ENCODE measurements at places on chromosomes 16 and 17.

- H3K27me3 ChIP-seq = no peaks in the 10 kb centered on the region
- no peak overlapping the region for H3K4me3 ChIP-seq
- DNase-seq = no peak
- H3K27ac ChIP-seq = no peak overlapping the region
Observed at GRCh38 chr17:72884066-72884465, 208.4 kb downstream of the SLC39A11 start.

- no peak overlapping the region for H3K4me3 ChIP-seq
- no peak for DNase-seq
- no peak overlapping the region for H3K27ac ChIP-seq
- H3K4me1 ChIP-seq = peaks cover 4% of the 10 kb centered on the region
- peaks cover 8% of the 10 kb centered on the region for H3K36me3 ChIP-seq
- H3K27me3 ChIP-seq = no peaks in the 10 kb centered on the region
Observed at GRCh38 chr16:12197812-12198211, 221.3 kb downstream of the SNX29 start.

- DNase-seq = peak; percentile 33
- peaks cover 52% of the 10 kb centered on the region for H3K36me3 ChIP-seq
- peak overlapping the region; percentile 90 for H3K27ac ChIP-seq
Observed at GRCh38 chr16:68289621-68290329, 21.0 kb downstream of the SLC7A6OS start.

GRCh38 chr16:77556201-77556873 lies 121.5 kb upstream of the ADAMTS18 start:
- H3K36me3 ChIP-seq = no peaks in the 10 kb centered on the region
- no peak for DNase-seq
- H3K27ac ChIP-seq = no peak overlapping the region
- no peak overlapping the region for H3K4me3 ChIP-seq

DNA sequence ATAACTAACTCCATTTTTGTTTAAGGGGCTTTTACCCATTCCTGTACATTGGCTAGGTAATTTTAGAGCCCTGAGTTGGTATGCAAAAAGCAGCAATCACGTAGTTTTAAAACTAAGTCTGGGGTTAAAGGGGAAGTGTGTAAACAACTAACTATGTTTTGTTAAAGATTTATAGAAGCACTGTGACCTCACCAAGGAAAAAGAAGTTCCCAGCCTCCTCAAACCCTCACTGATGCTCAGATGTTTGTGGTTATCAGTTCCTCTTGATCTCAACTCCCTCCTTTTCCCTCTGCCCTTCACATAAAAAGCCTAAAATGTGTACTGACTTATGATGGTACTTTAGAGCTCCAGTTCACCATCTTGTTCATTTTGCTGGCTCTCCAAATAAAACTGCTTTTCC lies 119.9 kb upstream of the IRX6 start:
- peaks cover 4% of the 10 kb centered on the region for H3K4me1 ChIP-seq
- no peaks in the 10 kb centered on the region for H3K27me3 ChIP-seq
- no peak overlapping the region for H3K27ac ChIP-seq
- no peak overlapping the region for H3K4me3 ChIP-seq

DNA sequence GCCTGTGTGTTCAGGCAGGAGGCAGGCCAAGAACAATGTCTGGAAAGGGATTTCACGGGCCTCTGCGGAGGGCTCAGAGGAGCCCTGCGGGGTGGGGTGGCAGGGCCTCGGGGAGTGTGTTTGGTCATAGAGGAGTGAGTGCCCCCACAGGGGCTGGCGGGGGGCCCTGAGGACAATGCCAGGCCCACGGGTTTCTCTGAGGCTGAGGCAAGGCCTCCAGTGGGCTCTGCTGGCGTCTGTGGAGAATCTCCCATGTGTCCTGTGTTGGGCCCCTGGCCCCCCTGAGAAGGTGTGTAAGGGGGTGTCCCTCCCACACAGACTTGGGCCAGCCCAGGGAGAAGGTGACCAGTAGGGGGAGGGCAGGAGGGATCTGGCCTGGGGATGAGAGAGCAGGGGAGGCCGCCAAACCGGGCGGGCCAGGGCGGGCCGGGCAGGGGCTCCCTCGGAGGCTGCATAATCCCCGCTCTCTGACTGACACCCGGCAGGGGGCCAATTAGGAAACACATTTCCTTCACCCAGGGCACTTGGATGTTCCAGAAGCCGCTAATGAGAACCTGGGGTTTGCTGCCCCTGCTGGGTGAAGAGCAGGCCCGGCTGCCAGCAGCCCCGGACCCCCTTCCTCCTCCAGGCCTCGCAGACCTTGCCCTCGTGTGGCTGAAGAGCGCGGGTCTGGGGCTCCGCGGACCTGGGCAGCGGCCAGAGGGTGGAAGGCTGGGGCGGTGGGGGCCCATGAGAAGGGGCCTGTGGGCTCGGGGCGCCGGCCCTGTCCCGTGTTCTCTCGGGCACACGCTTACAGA lies 204.2 kb downstream of the NTN1 start:
- no peak for DNase-seq
- peaks cover 12% of the 10 kb centered on the region for H3K27me3 ChIP-seq
- H3K4me1 ChIP-seq = no peaks in the 10 kb centered on the region

DNA sequence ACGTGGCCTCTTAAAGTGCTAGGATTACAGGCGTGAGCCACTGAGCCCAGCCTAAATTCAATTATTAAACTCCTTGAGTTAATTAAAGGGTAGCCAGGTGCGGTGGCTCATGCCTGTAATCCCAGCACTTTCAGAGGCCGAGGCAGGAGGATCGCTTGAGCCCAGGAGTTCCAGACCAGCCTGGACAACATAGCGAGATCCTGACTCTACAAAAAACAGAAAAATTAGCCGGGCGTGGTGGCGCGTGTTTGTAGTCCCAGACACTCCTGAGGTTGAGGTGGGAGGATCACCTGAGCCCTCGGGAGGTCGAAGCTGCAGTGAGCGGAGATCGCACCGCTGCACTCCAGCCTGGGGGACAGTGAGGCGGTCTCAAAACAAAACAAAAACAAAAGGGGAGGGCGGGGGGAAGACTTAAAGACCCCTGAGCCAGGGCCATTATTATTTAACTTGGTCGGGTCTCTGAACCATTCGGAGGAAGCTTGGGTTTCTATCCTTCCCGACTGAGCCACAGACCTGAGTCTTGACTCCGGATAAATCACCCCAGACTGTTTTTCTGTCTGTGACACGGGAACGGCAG lies 19.5 kb downstream of the BCL7C start:
- peaks cover 34% of the 10 kb centered on the region for H3K4me1 ChIP-seq
- no peaks in the 10 kb centered on the region for H3K27me3 ChIP-seq
- DNase-seq = no peak
- peaks cover 42% of the 10 kb centered on the region for H3K36me3 ChIP-seq
- peak overlapping the region; percentile 98 for H3K4me3 ChIP-seq

DNA sequence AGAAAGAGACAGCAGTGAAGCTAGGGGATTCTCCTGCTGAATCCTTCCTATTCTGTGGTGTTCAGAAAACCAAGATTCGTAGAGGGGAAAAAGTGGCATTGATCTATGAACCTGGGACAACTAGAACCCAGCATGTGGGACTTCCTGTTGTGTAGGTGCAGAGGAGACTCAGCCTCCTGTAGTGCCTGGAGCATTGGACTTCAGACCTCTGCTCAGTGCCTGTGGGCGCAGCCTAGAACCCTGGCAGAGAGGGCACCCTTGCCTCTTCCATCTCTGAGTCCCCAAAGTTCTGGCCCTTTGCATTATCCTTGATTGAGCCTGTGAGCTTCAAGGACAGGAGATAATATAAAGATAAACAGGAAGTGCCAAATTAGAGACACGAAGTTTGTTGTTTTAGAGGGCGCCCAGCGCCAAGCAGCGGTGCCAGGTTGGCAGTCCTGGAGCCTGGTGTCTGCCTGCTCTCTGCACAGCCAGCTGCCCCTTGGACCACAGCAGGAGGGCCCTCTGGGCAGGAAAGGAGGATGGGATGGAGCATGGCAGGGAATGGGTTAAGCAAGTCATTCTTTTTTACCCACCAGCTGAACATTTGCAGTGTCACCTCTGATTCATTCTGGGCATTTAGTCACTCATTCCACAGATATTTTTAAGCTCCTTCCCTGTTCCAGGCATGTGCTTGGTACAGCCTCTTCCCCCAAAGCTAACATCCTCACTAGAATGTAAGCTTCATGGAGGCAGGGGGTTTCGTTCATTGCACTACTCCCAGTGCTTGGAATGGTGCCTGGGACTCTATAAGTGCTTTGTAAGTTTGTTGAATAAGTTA lies 11.9 kb upstream of the SP6 start:
- H3K4me1 ChIP-seq = no peaks in the 10 kb centered on the region
- peaks cover 64% of the 10 kb centered on the region for H3K27me3 ChIP-seq
- peaks cover 6% of the 10 kb centered on the region for H3K36me3 ChIP-seq
- no peak overlapping the region for H3K27ac ChIP-seq

GRCh38 chr17:80998748-80999535 lies 7.3 kb downstream of the CHMP6 start:
- peaks cover 6% of the 10 kb centered on the region for H3K27me3 ChIP-seq
- no peak overlapping the region for H3K27ac ChIP-seq
- H3K36me3 ChIP-seq = peaks cover 24% of the 10 kb centered on the region
- H3K4me1 ChIP-seq = peaks cover 10% of the 10 kb centered on the region
- DNase-seq = no peak

DNA sequence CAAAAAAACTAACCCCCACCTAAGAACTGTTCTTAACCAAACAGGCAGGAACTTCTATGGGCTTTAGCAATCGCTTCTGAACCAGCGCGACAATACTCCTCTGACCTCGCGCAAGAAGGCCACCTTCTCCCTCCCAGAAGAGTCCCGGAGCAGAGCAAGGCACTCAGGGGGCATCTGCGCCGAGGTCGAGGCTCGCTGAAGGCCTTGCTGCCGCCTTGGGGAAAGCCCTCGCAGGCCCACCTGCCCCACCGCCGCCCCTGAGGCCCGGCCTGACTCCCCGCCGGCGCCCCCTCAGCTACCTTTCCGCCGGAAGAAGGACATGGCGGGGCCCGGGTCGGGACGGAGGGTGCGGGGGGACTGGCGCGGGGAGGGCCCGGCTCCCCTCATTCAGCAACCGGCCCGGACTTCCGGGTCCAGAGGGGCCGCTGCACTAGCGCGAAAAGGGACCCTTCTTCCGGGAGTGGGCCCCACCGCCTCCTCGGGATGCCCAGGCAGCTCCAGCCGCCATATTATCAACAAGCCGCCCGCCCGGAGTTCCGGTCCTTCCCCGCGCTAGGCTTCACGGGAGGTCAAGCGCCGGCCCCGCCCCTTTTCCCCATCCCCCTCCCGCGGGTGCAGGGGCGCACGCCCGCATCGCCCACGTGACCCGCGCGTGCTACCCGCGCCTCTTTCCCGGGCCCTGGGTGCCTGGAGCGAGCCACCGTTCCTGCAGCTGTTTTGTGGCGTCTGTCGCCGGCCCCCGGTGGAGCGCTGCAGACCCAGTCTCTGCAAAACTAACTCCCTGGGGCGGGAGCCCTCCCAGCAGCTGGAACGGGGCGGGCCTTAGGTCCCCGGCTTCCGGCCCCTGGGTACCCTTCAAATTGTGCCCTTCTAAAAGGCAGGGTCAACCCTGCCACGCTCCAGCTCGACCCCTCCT lies at the start of gene AKAP10:
Gene AKAP10, minus strand, starts transcription at position 536 of the 916 bp plus-strand sequence. Its CDS starts 149 bp downstream, at position 387.
- peak within 1 kb of the TSS; percentile 96 for H3K4me3 ChIP-seq
- peak; percentile 90 for DNase-seq
- peaks cover 16% of the 10 kb centered on the region for H3K36me3 ChIP-seq
- no peaks in the 10 kb centered on the region for H3K27me3 ChIP-seq
- peak within 1 kb of the TSS; percentile 97 for H3K27ac ChIP-seq
- H3K4me1 ChIP-seq = peaks cover 30% of the 10 kb centered on the region

DNA sequence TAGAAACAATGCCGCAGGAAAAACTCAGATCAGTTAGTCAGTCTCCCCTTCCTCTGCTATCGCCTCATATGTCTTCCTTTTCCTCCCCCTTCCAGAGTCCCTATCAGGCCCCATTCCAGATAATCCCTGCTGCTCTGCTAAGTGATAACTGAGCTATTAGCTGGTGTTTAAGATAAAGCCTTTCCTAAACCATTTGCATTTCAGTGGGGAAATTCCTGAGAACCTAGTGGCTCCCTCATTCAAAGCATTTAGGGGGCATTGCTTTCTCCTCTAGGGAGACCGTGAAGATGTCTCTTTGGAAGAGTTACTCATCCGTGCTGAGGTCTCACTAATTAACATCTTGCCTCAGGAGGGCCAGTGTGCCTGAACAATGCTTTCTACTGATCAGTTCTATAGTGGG lies 401.6 kb downstream of the NPIPA7 start:
- no peak overlapping the region for H3K4me3 ChIP-seq
- H3K27me3 ChIP-seq = peaks cover 21% of the 10 kb centered on the region
- H3K36me3 ChIP-seq = no peaks in the 10 kb centered on the region

DNA sequence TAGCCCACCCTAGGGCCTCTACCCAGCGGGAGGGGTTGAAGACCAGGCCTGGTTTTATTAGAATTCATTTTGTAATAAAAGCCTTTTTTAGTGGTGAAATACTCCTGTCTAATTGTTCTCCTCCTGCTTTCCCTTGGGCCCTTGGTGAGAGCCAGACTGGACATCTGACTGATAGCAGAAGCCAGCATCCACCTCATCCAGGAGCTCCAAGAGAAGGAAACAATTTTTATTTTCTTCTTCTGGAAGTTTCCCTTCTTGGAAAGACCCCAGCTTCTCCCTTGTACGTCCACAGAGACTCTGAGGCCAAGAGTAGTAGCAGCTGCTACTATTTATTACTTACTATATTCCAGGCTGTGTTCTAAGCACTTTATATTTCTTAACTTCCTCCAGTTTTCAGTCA lies 4.0 kb upstream of the PHKG2 start:
- H3K27ac ChIP-seq = no peak overlapping the region
- H3K36me3 ChIP-seq = peaks cover 24% of the 10 kb centered on the region
- H3K4me1 ChIP-seq = peaks cover 20% of the 10 kb centered on the region
- no peak overlapping the region for H3K4me3 ChIP-seq
- no peak for DNase-seq

DNA sequence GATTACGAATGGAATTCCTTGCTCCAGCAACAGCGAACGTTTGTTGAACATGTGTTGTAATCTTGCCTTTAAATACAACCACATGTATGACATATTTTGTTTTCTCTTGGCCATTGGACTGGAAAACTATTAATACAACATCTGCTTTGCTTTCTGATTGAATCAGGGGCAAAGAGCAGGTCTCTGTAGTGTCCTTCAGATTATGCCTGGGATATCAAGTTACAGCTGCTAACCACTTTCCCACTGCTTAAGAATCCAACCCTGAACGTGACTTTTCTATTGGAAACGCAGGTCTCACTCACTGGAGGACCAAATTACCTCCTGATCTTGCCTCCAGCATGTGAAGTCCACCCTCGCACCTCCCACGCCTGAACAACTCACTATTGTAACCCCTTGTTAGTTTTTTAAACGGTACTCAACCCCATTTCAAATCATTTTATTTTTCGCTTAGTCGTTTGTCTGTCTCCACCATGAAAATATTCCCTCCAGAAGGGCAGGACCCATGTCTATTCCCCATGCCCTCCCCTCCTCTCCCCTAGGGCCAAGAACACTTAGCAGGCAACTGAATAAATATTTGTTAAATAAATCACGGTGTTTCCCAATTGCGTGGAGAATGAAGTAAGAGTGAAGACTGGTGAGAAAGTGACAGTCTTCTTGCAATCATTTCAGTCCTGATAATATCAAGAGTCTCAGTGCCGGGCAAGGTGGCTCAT lies 57.4 kb upstream of the MRTFB start:
- H3K36me3 ChIP-seq = no peaks in the 10 kb centered on the region
- no peak for DNase-seq
- H3K4me1 ChIP-seq = no peaks in the 10 kb centered on the region
- H3K4me3 ChIP-seq = no peak overlapping the region
- H3K27me3 ChIP-seq = peaks cover 48% of the 10 kb centered on the region

Measured in effector memory CD8-positive, alpha-beta T cell (primary cell).